Hepatocyte (in vitro differentiated cells): ENCODE measurements at places on chromosomes 2 and 18. TPM values are rescaled to one million over a fixed set of nuclear protein-coding genes. Genes with fewer than 3 reads are reported as not detected.

Gene KCNJ13
- 56.6 and 69.1 TPM in 2 replicates for total RNA-seq

Gene FBXO41
- total RNA-seq = 0.92 and 2.1 TPM in 2 replicates

Gene ALS2
- total RNA-seq = 32.6 and 34.9 TPM in 2 replicates

Gene KCTD1
- total RNA-seq = 12.0 and 13.8 TPM in 2 replicates

Gene FAM124B
- 0.17 and 0.36 TPM in 2 replicates for total RNA-seq

Gene MYOM1
- 1.1 and 1.6 TPM in 2 replicates for total RNA-seq

Gene CCDC68
- 11.6 and 13.0 TPM in 2 replicates for total RNA-seq

Gene ABCG5
- 3.8 and 5.4 TPM in 2 replicates for total RNA-seq

Gene TIMM21
- 22.8 and 25.6 TPM in 2 replicates for total RNA-seq

Gene COBLL1
- 146 TPM in 2 replicates for total RNA-seq

Gene WDSUB1
- total RNA-seq = 11.7 and 17.7 TPM in 2 replicates
